ENCODE measurements at places on chromosomes 4 and X. TPM values are rescaled to one million over a fixed set of nuclear protein-coding genes. Genes with fewer than 3 reads are reported as not detected.

The FDCSP gene
- total RNA-seq: not detected

GRCh38 chr4:185445209-185445608 is 19.4 kb upstream of the UFSP2 start:
- no peak for DNase-seq

The ARHGAP36 gene
- total RNA-seq: not detected

DNA sequence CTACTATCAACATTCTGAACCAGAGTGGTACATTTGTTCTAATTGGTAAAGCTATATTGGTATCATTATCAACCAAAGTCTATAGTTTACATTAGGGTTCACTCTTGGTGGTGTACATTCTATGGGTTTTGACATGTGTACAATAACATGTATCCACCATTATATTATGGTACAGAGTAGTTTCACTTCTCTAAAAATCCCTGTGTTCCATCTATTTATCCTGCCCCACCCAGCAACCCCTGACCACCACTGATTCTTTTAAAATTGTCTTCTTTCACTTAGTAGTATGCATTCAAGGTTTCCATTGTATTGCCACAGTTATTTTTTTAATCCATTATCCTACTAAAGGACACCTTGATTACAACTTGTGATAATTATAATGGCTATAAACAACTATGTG is 15.3 kb upstream of the TMPRSS11D start:
- DNase-seq: no peak

GRCh38 chrX:74506317-74507115 is 85.2 kb downstream of the SLC16A2 start:
- no peak for DNase-seq

The MAGEA9B gene
- not detected for total RNA-seq

All from adrenal gland (tissue), 19 donors.